Activated T-helper 1 cell treated with Interleukin-2 at 50 U/mL for 16 hours (primary cell): ENCODE measurements at places on chromosomes 11 and 22.

DNA sequence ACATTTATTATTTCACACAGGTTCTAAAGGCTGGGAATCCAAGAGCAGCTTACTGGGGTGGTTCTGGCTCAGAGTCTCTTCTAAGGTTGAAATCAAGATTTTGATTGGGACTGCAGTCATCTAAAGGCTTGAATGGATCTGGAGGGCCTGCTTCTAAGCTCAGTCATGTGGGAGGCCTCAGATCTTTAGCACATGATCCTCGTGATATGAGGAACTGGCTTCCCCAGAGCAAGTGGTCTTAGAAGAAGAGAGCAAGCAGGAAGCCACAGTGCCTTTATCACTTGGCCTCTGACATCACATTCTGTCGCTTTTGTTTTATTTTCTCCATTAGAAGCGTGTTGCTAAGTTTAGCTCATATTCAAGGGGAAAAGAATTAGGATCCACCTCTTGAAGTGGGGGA lies 88.9 kb downstream of the ARFGAP2 start:
- no peak for DNase-seq

DNA sequence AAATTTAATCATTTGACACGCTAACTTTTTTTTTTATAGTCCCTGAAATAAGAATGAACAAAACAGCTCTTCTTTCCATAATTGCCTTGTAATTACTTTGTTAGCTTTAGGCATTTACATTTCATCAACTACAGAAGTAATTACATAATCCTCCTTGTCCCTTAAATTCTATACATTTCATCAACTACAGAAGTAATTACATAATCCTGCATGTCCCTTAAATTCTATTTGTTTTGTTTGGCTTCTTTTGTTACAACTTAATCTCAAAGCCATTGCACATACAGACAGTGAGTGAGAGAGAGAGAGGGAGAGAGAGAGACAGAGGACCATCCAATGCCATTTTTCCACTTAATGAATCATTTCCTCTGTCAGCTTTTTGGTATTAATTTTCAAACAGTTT lies 873.2 kb downstream of the METTL15 start:
- no peak for DNase-seq

DNA sequence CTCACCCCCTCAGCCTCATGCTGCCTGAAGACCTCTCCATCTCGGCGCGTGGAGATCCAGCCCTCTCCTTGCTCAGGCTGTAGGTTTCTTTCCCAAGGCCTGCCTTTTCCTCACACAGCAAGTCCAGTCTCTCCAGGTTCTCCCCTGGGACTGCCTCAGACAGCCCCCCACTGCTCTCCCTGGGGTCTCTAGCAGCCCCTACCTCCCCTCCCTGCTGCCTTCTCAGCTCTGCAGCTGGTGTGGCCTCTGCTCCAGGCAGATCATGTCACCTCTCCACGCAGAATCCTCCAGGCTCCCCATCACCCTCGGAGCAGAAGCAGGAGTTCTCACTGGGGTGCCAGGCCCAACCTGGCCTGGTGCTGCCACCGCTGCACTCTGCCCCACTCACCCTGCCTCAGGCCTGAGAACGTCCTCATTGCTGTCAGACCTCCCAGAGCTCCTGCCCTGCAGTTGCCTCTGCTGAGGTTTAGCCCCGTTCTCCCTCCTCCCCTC lies 15.2 kb downstream of the SMARCB1 start:
- DNase-seq, result no peak

GRCh38 chr11:116881143-116881542 lies 43.7 kb upstream of the APOA1 start:
- DNase-seq, result no peak

DNA sequence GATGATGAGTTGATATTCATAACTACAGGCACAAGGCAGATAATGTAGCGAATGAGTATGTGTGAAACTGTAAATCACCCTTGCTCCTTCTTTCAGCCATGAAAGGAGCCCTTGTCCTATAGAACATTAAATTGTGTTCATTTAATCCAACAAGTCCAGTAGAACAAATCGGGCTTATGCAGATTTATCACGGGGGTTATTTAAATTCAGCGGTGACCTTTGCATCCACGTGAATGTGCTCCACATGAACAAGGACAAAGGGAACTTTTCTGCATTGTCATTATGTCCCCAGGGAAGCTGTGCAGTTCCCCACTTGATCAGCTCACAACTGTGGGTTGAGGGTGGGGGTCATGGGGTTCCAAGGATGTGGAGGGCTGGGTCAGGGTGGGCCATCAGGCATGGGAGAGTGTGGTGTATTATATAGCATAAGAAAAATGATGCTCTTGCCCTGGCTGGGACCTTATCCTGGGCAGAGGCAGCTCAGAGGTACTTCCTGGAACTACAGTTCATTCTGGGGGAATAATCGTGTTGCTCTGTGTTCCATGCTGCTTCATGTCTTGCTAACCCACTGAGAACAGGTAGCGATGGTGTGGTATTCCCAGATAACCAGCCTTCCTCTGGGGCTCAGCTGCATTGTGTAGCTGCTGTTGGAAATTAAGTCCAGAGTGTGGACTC lies 306.6 kb downstream of the FAT3 start:
- no peak for DNase-seq

DNA sequence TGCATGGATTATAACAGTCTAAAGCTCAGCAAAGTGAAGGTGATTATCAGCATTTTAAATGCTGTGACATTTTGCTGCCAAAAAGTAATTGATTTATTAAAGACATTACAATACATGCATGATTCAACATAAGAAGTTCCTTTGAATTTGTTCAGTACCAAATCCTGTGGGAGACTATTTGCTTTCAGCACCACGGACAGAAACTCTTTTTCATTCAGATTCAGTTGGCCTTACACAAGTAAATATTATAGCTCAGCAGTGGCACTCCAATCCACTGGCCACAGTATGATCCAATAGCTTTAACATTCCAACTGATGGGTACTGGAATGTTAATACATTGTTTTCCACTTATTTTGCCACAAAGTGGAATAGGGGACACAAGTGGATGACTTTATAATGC lies 806.7 kb downstream of the NTM start:
- DNase-seq, result no peak

GRCh38 chr22:25146307-25146706 lies 53.4 kb upstream of the CRYBB3 start:
- no peak for DNase-seq

DNA sequence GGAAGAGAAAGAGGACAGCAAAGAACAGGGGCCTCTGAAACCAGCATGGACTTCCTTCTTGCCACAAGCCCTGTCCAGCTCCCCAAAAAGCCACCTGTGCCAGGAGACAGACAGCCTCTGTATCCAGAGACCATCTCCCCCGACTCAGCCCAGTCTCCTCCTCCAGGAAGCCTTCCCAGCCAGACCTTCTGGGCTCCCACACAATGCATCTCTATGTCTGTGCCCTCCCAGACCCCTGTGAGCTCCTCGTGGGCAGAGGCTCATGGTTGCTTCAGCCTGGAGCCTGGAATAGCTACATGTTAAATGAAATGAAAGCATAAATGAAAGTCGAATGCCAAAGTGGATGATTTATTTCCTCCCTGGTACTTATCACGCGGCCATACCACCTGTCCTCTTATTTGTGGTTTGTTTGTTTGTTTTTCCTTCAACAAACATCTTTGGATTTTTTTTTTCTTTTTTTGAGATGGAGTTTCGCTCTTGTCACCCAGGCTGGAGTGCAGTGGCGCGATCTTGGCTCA lies 7.3 kb upstream of the ARAP1 start:
- DNase-seq, result no peak

DNA sequence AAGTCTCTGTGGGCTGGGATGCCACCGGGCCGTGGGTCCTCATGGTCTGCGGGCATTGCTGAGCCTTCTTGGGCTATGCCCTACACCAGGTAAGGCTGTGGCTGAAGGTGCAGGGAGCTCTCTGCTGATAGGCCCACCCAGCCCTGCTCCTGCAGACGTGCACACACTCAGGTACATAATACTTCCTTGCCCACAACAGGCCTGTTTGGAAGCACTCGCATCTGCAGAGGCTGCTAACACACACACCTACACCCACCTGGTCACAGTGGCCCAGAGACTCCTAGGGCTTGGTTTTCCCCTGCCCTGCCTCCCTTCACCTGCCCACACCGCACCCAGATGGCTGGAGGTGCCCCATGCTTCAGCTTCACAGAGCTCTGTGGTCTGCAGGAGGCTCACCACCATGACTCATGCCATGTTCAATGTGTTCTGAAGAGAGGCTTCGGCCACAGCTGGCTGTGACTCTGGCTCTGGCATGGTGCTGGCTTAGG lies 72.8 kb upstream of the KCNQ1OT1 start:
- DNase-seq, result no peak

- DNase-seq, result no peak
Measured at GRCh38 chr11:98180511-98180910, 840.2 kb upstream of the CNTN5 start.

DNA sequence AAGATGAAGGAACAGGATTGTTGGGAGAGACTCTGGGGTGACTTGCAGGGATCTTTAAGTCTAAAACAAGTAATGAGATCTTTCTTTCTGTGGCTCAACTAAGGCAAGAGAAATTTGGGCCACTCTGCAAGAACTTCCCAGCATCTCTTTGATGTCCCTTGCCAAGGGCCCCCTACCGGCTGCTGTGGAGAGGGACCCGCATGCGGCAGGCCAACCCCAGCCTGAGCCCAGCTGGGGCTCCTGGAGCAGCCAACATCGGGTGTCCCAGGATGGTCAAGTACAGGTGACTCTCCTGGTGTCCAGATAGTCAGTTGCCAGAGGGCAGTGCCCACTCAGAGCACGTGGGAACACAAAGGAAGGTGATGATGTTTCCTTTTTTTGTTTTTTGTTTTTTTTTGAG lies 363.2 kb downstream of the TBC1D22A start:
- DNase-seq, result no peak

- DNase-seq, result no peak
Measured at GRCh38 chr11:76096552-76096951, 109.8 kb downstream of the WNT11 start.

GRCh38 chr22:31271485-31271884 lies 20.8 kb downstream of the PIK3IP1 start:
- no peak for DNase-seq

GRCh38 chr22:38868886-38869381 lies 3.1 kb downstream of the CBX6 start:
- peak; percentile 71 for DNase-seq

DNA sequence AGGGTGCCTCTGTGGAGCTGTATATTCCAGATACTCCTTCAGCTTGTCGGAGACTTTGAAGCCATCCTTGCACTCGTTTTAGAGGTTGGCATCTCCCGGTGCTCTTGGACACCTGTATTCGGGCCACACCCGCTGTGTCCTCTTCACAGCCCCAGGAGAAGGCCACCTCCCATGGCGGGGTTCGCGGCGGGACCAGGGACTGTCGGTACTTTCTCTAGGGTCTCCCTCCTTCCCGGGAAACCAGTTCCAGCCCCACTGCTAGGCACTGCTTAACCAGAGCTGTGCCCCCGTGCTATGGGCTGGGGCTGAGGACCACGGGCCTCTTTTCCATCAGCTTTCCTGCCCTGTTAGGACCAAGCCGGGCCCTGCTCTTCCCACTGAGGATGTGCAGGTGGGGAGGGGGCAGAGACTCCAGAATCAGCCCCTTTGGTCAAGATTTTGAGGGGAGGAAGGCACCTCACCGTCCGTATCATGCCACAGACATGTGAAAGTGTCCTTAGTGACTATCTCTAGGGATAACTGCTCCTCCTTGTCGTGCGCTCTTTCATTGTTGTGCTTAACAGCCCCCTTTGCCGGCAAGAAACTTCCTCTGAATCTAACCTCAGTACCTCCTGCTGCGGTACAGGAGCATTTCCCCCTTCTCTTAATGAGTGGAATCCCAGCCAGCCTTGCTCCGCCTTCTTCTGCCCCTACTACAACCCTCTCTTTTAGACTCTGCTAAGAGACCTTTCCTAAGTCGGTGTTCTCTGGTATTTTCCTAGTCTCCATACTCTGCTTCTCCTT lies 1.2 kb upstream of the B3GAT1 start:
- no peak for DNase-seq

GRCh38 chr11:94283678-94284077 lies 20.7 kb upstream of the IZUMO1R start:
- DNase-seq, result no peak

GRCh38 chr11:127106938-127107337 lies 106.4 kb upstream of the KIRREL3 start:
- DNase-seq, result no peak

GRCh38 chr11:13140028-13140870 lies 131.1 kb downstream of the RASSF10 start:
- DNase-seq, result no peak

GRCh38 chr11:61375761-61376108 lies 13.6 kb downstream of the TMEM138 start:
- no peak for DNase-seq

DNA sequence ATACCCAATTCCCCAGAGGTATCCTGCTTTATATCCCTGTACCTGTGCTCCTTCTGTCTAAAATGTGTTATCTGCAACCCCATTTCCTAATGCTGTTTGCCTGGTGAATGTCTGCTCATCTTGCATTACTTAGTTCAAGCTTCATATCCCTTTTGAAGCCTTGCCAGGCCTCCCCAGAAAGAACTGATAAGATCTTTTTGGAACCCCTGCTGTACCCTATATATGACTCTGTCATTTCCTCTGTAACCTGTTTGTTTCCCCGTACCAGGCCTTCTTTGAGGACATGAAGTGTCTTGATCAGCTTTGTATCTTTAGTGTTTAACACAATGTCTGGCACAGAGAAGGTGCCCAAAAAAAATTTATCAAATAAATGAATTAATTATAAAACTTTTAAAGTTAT lies 77.6 kb downstream of the LIF start:
- no peak for DNase-seq

GRCh38 chr11:106193956-106194355 lies 116.5 kb downstream of the AASDHPPT start:
- no peak for DNase-seq

GRCh38 chr11:44033411-44033850 lies 14.3 kb upstream of the ACCSL start:
- DNase-seq, result no peak

GRCh38 chr11:108734283-108734682 lies 69.4 kb downstream of the DDX10 start:
- no peak for DNase-seq

- DNase-seq, result no peak
Measured at GRCh38 chr22:21602579-21602978, 27.2 kb downstream of the YDJC start.

- DNase-seq, result no peak
Measured at GRCh38 chr11:12542186-12542935, 131.9 kb upstream of the TEAD1 start.

- no peak for DNase-seq
Measured at GRCh38 chr11:34656062-34656720, 35.3 kb downstream of the EHF start.

DNA sequence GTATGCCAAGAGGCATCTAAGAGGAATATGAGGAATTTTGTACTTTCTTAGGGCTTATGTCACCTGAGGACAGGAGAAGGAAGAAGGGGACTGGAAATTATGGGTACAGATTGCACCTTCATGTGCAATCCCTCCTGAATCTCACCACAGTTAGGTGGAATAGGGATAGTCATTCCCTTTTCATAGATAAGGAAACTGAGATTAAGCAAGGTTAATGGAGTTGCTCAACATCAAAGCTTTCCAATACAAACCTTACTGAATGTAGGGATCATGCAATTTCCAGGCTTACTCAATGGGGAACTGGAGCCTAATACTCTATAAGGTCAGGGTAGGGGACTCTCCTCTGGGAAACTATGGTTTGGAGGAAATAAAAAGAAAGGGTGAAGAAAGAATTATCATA lies 133.0 kb downstream of the C11orf87 start:
- DNase-seq, result no peak

- no peak for DNase-seq
Measured at GRCh38 chr11:57601297-57601696, 3.8 kb downstream of the SERPING1 start.

- no peak for DNase-seq
Measured at GRCh38 chr11:789943-790342, at the start of gene CEND1. CEND1 (minus strand) TSS chr11:790090; CDS start chr11:788576, 1,514 bp downstream.
